ENCODE measurements at places on chromosomes 4 and X.

DNA sequence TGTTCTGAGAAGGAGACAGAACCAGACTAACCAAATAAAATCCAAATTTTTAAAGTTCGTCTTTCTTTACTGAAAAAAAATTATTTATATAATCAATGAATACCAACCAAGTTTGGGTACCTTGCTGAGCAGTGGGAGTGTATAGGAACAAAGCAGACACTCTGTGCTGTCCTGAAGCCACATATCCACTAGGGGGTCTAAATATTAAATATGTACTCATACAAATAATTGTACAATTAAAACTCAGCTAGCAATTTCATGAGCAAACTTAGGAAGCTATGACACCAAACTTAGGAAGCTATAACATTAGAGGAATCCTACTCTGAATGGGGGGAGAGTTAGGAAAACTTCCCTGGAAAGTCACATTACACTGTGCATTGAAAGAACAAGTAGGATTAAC, 582.0 kb upstream of the EPHA5 start:
- DNase-seq: no peak

DNA sequence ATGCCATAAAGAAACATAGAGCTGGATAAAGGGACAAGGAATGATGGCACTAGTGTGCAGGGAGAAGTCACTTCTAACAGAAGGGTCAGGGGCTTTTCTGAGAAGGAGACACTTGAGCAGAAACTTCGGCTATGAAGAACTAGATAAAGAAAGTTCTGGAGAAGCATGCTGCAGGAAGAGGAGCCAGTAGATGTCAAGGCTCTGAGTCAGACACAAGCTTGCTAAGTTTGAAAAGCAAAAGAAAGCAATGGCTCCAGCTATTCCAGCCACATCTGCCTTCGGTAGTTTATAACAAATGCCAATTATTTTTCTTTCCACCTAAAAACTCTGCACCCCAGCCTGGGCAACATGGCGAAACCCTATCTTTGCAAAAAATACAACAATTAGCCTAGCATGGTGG, 7.5 kb downstream of the NUDT6 start:
- DNase-seq: no peak

DNA sequence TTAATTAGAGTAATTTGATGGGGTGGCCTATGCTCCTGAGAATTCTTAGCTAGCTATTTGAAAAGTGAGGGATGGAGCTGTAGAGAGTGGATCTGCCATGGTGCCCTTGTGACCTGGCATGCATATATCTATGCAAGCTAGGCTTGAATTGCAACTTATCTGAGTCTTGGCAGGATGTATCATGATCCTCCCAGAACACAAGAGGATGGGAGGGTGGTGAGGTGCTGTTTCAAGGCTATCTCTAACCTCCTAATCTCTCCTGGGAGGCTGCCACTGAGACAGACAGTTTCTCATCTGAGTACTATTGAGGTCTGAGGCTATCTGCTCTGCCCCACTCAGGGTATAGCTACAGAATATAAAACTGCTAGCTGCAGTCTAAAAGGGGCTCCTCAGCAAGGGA, 56.6 kb downstream of the BRCC3 start:
- no peak for DNase-seq

- no peak for DNase-seq
These were observed 514.5 kb upstream of the FAM241A start for GRCh38 chr4:111630705-111631104.

DNA sequence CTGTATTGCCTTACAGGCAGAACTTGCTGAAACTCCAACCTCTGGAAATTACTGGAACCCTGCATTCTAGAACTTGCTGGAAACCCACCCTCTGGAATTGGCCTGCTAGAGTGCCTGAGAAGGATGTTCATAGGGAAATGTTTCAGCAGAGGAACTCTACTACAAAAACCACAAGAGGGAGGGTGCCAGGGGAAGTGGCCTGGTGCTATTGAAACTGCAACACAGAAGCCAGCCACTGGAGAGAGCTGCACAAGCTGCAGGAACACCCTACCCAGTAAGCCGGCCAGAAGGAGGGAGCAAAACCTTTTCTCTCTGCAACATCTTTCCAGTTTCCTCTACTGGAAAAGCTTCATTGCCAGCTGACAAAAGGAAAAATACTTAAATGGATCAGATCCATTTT, 2.5 kb upstream of the BRWD3 start:
- DNase-seq: peak; percentile 40

DNA sequence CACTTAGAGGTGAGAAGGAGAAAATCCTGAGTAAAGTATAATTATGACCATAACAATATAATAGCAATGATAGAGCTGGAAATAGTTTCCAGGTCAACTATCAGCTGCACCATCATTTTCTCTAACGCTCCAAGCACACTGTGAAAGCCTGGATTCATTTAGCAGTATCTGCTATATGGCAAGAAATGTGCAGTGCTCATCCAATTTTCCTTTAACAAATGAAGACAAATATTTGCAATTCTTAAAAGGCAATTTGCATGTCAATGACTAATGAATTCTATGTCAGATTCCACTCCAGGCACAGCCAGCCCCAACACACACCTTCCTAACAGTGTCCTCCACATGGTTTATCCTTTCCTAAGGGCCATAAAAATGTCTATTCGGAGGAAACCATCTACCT, 12.7 kb downstream of the PRSS12 start:
- no peak for DNase-seq

GRCh38 chrX:85591536-85591935, 212.1 kb upstream of the POF1B start:
- no peak for DNase-seq

DNA sequence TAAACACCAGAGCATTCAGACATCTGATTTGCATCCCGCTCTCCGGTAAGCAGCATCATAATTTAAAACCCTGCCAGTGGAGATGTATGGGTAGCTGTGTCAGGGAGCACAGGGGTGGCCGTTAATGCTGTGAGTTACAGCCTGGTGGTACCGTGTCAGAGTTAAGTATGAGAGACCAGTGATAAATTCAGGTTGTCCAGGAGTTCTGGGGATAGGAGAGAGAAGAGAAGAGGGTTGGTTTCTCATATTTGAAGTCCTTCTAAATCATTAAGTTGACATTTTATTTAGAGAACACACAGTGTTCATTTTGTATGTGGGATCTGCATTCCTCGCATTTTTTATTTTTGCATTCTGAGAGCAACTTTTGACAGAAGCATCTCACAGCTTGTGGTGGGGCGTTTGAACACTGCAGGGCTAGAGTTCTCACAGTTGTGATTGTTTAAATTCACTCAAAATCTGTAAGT, 157.6 kb downstream of the DCLK2 start:
- no peak for DNase-seq

GRCh38 chr4:78409612-78410202, 141.9 kb upstream of the ANXA3 start:
- no peak for DNase-seq

DNA sequence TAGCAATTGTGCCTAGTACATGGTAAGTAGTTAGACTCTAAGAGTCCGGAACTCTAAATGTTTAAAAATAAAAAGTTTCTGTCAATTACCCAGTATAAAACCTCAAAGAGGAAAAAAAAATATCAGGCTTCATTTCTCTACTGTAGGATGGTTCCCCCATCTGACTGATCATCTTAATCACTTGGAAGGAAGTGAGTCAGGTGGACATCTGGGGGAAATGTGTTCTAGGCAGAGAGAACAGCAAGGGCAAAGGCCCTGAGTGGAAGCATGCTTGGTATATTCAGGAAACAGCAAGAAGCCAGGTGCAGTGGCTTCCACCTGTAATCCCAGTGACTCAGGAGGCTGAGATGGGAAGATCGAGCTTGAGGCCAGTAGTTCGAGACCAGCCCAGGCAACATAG, 2.9 kb upstream of the EIF1AX start:
- DNase-seq: no peak

DNA sequence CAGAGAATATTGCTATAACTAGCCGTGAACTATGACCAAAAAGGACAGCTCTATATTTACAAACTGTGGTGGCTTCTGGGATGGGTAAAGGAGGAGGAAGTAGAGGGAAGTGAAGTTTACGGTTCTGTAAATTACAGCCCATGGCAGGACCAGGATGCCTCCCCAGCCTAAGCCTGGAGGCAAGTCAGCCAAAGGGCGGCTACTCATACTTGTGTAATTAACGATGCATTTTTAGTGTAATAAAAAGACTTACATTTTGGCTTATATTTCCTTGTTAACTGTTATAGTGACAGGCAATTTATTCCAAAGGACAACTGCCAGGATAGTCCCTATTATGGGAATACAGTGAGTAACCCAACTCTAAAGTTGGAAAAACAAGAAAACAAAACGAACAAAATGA, 139.9 kb upstream of the OTUD4 start:
- DNase-seq: no peak

DNA sequence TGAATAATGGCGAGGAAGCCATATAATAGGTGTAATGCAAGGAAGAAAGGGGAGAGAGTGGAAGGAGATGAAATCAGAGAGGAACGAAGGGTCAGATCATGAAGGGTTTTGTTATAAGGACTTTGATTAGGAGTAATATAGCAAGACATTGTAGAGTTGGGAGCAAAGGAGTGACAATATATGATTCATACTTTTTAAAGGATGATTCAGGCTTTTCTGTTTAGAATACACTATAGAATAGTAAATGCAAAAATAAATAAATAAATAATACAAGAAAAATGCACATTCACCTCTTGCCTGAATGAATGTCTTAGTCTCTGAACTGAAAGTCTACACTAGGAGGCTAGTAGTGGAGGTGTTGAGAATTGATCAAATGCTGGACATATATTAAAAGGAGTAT, 1524.4 kb upstream of the AGA start:
- no peak for DNase-seq

- DNase-seq: no peak
These were observed 52.9 kb downstream of the PGRMC1 start for GRCh38 chrX:119288890-119289393.

DNA sequence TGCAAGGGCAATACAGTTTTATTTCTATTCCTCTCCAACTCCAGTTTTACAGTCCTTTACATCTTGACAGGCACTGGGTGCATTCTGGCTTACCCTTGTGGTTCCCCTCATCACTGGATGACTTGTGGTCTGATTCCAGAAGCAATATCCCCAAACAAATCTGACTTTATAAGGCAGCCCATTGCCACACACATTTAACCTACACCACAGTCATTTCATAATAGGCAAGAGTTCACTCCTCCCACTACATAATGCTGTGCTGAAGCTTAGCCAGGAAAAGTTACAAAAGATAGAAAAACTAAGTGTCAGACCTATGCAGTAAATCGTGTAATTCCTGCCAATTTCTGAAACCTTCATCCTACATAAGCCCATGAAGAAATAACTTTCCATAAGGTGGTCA, 82.9 kb upstream of the MID1IP1 start:
- no peak for DNase-seq

DNA sequence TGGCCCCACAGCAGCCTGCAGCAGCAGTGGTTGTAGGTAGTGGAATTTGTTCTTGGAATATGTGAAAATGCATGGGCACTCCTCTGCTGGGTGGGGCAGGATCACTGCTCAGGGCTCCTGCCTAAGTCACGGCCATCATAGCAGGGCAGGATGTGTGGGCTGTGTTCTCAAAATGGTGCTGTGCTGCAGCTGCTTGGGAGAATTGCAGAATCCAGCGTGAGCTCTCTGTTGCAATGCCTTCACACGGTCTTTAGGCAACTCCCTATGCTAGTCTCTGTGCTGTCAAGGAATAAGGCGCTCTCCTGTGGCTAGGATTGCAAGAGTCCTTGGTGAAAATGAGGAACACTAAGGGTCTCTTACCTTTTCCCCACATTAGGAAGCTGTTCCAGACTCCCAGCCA, 42.9 kb downstream of the F8 start:
- DNase-seq: no peak

DNA sequence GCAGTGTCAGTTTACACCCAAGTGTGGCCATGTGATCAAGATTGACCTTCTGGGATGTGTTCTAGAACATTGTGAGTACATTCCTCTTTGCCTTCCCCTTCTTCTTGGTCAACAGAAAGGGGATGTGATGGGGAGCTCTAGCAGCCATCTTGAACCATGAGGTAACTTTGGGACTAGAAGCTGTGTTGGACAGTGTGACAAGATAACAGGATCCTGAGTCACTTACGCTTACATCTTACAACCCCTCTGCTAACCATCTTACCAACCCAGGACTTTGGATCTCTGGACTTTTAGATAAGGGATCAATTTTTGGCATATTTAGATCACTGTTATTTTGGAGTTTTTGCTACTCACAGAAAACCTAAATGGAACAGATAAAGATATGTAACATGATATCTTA, 625.6 kb downstream of the BCOR start:
- no peak for DNase-seq

GRCh38 chr4:152843481-152844090, 63.8 kb downstream of the ARFIP1 start:
- no peak for DNase-seq

DNA sequence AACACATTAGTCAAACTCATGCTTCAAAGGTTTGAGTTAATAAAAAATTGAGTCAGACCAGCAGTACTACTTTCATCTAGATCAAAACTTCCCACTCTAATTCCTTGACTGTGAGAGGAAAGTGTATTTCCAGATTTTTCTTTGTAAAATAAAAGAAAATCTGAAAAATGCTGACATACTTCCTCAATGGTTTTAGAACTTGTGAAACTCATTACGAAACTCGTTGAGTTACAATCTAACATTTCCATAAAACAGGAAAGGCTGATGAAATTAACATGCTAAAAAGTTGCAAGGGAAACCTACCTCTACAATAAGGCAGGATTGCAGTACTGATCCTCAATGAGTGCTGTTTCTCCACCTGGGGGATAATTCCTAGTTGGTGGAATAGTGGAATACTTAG, 217.8 kb upstream of the HCCS start:
- DNase-seq: no peak

GRCh38 chr4:155946486-155946885, 7.2 kb downstream of the CTSO start:
- no peak for DNase-seq

GRCh38 chrX:133992882-133993281, 7.5 kb upstream of the GPC3 start:
- no peak for DNase-seq

GRCh38 chr4:90219822-90220221, 92.6 kb downstream of the CCSER1 start:
- DNase-seq: no peak

- no peak for DNase-seq
These were observed 110.3 kb upstream of the KIT start for GRCh38 chr4:54547299-54548097.

- DNase-seq: no peak
These were observed 106.8 kb downstream of the ELOVL6 start for GRCh38 chr4:110091434-110092140.

GRCh38 chrX:20361890-20362262, 95.2 kb upstream of the RPS6KA3 start:
- no peak for DNase-seq

DNA sequence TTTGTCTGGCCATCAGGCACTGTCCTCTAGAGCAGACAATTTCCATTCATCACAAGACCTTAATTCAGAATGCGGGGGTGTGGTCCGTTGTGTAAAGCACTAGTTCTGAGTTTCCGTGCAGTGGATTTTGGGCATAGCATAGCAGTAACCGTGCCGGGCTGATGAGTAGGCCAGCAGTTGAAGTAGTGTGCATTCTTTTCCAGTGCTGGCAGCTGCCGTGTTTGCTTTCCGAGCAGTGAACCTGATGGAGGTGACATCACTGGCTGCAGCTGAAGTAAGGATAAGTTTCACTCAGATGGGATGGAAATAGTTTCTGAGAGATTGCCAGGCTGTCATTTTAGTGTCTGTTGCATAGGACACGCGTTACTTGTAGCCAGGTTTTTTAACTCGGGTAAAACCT, 107.0 kb upstream of the STIM2 start:
- no peak for DNase-seq

GRCh38 chr4:12926189-12927066, 557.7 kb downstream of the RAB28 start:
- DNase-seq: no peak

- DNase-seq: no peak
These were observed 8.1 kb upstream of the DKK2 start for GRCh38 chr4:107044170-107044569.

- DNase-seq: no peak
These were observed 21.9 kb downstream of the PIN4 start for GRCh38 chrX:72203421-72203820.
